ENCODE measurements at places on chromosomes 7 and 10.
A peak's percentile ranks its signal among the peaks of the same experiment; 100 is the strongest.

- no peak for DNase-seq
These were observed 85.5 kb upstream of the PRKG1 start for GRCh38 chr10:50988792-50989191.

GRCh38 chr7:39580149-39580874 lies 14.1 kb downstream of the YAE1 start:
- DNase-seq = peak; percentile 80

GRCh38 chr7:159139639-159140038 lies 5.0 kb downstream of the VIPR2 start:
- no peak for DNase-seq

GRCh38 chr7:134890246-134891240 lies 95.8 kb upstream of the AGBL3 start:
- DNase-seq = no peak

GRCh38 chr7:133782470-133782869 lies 344.7 kb upstream of the LRGUK start:
- no peak for DNase-seq

GRCh38 chr7:149868623-149869290 lies 5.0 kb upstream of the ATP6V0E2 start:
- DNase-seq = no peak

DNA sequence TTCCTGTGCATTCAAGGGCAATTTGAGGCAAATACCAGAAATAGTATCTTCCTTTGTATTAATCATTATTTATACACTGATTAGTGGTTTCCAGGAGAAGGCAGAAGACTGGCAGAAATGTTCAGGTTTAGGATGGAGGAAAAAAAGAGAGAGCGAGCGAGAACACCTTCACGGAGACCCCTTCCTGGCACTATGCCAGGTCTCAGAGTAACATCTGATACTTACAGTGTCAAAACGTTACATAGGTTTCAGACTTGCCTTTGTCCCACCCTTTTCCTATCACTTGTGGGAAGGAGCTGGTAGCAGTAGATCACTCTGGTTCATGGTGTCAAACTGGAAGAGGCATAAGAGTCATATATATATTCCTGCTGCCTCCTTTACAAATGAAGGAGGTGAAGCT lies 652 bp downstream of the OR2A12 start:
- no peak for DNase-seq

- DNase-seq = no peak
These were observed 90.7 kb downstream of the APBB1IP start for GRCh38 chr10:26528715-26529393.

DNA sequence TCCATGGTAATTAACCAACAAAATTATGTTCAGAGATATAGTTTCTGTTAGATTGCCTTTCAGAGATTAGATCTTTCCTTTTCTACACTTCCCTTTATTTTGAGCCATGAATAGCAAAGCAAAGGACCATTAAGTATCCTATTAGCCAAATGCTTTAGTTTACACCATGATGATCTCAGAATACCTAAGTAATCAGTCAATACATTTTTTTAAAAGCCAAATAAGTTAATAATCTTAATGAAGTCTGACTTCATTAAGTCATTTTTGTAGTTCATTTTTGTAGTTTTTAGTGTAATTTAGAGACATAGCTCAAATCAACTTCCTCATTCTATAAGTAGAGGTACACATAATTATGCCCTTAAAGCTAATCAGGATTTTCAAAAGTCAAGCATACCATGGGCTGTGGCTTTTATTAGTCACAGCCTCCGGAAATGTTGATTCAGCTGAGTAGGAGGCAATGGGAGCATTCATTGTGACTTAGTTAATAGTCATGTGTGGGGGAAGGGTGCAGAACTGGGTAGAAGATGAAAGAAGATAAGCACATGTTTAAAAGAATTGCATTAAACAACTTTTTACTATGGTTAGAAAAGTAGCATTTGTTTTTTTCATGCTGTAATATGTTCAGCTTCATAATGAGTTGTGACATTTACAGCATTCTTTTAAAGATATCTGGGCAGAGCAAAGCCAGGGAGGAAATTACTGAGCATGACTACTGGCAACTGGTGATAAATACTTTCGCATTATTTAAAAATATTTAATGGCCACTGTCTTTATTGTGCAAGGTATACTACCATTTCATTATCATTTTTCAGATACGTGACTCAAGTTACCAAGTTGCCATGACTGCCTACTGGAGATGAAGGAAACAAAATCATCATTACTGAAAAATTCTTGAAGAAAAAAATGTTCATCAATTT lies 57.3 kb upstream of the CCDC71L start:
- DNase-seq = peak; percentile 38

GRCh38 chr7:141820067-141820466 lies 21.2 kb downstream of the PRSS37 start:
- DNase-seq = no peak

- DNase-seq = no peak
These were observed 469.3 kb upstream of the KLF6 start for GRCh38 chr10:4254101-4254994.

DNA sequence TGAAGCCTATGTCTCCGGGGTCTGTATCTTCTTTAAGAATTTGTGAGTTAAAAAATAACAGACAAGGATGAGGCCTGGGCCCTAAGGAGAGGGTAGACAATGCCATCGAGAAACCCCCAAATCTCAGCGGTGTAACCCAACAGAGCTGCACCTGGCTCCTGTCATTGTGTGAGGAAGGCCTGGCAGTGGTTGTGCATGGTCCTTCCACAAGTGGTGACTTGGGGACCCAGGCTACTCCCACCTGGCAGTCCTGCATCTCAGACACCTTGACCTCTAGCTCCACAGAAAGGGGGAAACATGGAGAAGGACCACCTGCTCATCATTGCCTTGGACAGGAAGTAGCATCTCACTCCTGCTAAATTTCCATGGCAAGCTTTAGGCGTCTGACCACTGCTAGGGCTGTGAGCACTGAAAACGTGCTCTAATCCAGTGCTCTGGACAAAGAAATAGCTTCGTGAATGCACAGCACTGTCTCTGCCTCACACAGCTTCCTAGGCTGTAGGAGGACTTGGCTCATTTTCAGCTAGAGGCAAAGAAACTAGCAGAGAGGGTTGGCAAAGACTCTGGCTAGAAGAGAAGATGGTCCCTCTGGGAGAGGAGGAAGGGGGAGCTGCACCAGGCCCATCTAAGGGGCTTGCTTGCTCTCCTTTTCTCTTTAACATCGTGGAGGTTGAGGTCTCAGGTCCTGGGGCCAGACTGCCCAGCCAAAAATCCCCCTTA lies 273.9 kb upstream of the ZMIZ1 start:
- DNase-seq = no peak

GRCh38 chr10:33477291-33478088 lies 143.0 kb upstream of the NRP1 start:
- DNase-seq = no peak

DNA sequence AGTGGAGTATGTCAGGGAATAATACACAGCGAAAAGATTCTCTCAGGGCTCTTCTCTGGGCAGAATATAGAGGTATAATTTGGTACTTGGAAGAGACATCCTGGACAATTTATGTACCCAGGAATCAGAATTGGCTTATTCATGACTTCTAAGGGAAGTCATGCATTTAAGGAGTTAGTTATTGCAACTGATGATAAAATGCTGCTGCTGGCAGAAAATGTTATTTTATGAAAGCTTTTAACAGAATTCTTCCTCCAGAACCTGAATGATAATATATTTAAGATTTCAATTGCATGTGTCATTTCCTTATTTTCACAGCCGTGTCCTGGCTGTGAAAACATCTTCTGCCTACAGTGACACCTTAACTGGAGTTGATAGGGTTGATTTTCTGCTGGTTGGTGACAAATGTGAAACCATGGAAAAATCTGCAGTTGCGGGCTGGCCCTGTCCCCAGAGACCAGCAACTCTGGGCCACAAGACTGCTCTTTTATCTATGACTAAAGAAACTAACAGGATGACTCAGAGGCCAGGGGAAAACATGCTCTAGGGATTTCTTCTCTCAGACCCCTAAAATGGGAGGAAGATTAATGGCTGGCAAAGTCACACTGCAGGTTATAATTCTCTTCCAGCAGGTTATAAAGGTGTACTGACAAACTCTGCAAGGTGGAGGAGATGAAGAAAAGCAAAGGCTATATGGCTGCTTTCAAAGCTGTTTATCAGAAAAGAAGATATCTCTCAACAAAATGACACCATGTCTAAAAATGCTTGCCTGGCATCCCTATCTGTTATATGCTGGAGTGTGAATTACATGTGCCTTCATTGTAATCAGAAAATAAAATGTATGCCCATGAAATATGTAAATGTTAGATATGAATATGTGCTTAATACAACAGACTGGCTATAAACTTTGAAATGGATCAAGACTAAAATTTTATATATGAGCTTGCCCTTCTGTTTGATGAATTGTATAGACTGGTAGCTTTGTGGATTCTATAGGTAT lies 12.1 kb upstream of the TRUB1 start:
- no peak for DNase-seq

- peak; percentile 84 for DNase-seq
These were observed at the start of gene TSPAN15 for GRCh38 chr10:69451209-69451783. Gene TSPAN15 (plus strand): TSS chr10:69451465. CDS start chr10:69451595, 130 bp downstream.

- no peak for DNase-seq
These were observed 53.3 kb downstream of the C7orf25 start for GRCh38 chr7:42858570-42858969.

GRCh38 chr7:129401228-129401966 lies 32.8 kb upstream of the STRIP2 start:
- DNase-seq = no peak

- DNase-seq = no peak
These were observed 24.5 kb downstream of the IL15RA start for GRCh38 chr10:5952731-5953385.

DNA sequence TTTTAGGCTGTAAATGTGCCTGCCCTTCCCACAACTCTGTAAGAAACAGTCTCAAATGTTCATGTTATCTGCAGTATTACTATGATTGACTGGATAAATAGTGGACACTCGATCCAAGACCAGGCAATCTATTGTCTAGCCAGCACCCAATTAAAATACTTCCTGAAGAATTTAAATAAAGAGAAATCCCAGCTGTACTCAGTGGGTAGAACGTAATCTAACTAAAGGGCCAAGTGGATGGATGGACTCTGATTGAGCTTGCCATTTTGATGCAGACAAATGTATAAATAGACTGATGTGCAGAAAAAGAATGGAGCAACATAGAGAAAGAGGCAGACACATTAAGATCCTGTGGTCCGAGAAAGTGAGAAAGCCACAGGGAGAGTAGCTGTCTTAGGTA lies 158.0 kb downstream of the IPMK start:
- no peak for DNase-seq

GRCh38 chr10:97550336-97551149 lies 22.0 kb upstream of the ANKRD2 start:
- no peak for DNase-seq

GRCh38 chr7:101506531-101506930 lies 122.6 kb downstream of the MYL10 start:
- no peak for DNase-seq

DNA sequence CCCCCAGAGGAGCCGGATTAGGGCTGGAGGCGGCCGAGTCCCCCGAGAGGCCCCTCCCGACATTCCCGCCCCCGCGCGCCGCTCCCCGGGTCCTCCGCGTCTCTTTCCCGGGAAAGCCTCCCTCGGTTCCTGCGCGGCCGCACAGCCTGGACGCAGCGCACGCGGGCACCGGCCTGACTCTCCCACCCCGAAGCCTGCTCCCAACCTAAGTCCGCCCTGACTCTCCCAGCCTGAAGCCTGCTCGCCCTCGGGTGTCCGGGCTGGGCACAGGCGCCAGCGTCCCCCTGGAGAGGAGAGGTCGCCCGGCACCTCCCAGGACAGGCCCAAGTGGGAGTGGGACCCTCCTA lies 441 bp upstream of the VENTX start:
- no peak for DNase-seq

DNA sequence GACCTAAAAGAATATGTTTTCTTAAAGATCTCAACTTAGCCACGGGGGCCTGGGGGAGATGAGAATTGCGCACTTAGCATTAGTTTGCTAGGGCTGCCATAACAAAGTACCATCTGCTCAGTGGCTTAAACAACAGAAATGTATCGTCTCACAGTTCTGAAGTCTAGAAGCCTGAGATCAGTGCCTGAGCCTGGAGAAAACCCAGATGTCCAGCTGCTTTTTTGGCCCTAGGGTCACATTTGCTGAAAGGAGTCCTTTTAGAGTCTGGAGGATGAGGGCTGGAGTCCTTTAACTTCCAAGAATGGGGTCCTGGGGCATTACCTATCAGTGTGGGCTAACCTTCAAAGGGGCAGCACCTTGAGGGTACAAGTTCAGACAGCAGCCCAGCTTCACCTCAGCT lies 48.2 kb downstream of the SMURF1 start:
- DNase-seq = no peak

- DNase-seq = no peak
These were observed 10.4 kb upstream of the IFT22 start for GRCh38 chr7:101332026-101332425.

DNA sequence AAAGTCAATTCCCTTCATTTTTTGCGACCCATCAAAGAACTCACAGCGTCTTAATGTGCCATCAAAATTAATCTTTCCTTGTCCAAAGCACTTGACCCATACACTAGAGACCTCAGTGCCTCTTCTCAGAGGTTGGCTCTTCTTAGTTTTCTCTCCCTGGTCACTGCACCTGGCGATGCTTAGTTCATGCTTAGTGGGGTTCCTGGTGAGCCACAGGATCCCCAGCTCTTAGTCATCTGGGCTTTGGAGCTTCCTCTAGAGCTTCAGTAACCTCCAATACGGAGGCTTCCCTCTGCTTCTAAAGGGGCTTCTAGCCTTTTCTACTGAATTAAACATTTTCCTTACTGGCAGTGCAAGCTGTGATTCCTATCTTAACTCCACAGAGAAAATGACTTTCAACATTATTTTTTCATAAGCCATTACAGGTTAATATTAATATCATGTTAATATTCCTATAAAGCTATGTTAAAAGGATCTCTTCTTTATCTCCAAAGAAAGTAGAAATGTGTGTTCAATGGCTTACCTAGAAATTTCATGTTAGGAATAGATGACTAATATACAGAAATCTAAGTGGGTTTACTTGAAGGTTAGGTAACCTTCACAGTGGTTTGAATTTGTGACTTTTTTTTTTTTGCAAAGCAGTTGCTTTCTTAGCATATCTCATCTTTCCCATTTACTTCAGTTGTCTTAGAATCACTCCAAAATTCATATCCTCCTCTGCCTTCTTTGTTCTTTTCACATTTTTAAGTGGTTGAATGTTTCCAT lies 295.2 kb downstream of the CAMK1D start:
- DNase-seq = no peak

- DNase-seq = no peak
These were observed 13.2 kb upstream of the EVX1 start for GRCh38 chr7:27229448-27229847.

- DNase-seq = no peak
These were observed 22.7 kb downstream of the JAZF1 start for GRCh38 chr7:28157831-28158416.

All from stimulated activated effector memory CD8-positive, alpha-beta T cell treated with anti-CD3 and anti-CD28 coated beads, Interleukin-12 subunit alpha, Interleukin-12 subunit beta, amount 100 ng/mL, for 72 hours (primary cell).